IPS-NIHi11 (cell line): ENCODE measurements at places on chromosomes 16 and 17.

GRCh38 chr17:55390364-55390977 lies 31.2 kb downstream of the MMD start:
- no peak for DNase-seq

GRCh38 chr16:16015849-16016248 lies 66.4 kb downstream of the ABCC1 start:
- no peak for DNase-seq

DNA sequence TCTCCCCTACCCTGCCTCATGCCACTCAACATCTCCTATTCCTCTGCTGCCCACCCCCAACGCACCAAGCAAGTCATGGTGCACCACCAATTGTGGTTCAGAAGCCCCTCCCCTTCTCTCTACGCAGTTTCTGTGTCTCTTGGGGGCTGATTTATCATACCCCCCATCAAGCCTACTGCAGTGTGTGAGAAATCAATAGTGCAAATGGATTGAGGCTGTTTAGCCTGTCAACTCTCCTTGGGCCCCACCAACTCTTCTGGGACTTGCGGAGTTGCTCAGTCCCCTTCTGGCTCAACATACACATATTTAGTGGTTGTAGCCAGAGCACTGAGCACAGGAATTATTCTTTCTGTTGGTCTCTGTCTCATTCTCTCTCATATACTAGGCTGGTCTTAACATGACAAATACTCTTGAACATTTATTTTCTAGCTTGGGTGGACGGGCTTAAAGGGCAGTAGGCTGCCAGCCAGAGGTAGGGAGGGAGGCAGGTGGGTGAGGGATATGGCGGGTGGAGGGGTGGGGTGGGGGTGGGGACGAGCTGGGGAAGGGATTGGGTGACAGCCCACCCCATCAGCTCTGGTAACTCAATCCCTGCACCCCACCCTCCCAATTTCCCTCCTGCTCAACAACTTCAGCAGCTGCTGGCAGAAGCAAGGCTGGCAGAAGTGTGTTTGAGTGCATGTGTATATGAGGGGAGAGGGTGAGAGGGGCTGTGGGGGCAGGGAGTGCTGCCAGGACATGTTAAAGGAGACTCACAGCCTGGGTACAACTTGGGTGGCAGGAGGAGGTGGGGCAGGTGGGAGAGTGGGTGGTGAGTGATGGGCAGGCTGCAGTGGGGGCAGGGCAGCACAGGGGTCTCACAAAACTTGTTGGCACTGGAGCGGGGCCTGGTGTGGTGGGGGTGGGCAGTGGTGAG lies 4.9 kb downstream of the RARA start:
- no peak for DNase-seq

- DNase-seq, result no peak
These were observed 238.7 kb downstream of the GSG1L start for GRCh38 chr16:27824786-27825185.

DNA sequence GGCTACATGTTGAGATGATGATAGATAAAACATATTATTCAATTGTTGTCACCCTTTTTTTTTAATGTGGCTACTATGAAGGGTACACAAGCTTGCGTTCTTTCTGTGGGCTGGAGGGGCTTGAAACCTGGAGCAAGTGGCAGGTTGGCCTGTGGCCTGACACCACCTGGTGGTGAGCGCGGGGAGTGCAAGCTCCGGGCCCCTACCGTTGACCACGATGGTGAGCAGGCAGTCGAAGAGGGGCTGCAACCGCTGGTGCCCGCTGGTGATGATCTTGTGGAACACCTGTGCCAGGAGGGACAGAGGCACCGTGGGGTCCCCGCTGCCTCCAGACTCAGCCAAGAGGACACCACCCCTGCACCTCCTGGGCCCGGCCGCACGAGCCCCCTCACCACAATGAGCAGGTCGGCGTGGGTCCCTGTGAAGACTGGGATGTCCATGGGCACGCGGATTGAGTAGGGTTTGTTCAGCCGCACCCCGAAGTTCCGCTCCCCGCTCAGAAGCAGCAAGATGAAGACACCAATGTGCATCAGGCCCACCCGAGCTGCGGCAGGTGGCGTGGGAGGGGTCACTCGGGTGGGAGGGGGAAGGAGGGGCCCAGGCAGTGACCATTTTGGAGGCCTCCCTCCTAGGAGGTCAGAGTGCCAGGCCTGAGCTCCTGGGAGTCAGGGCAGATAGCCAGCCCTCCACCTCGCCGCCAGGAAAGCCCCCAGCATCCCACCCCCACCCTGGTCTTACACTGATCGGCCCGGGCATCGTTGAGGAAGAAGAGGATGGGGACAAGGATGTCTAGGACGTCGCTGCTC lies 14.4 kb downstream of the HID1 start:
- DNase-seq, result peak; percentile 90

- peak; percentile 91 for DNase-seq
These were observed 4.6 kb downstream of the UNC119 start for GRCh38 chr17:28547623-28548416.

GRCh38 chr16:81551821-81552304 lies 107.3 kb downstream of the CMIP start:
- no peak for DNase-seq

DNA sequence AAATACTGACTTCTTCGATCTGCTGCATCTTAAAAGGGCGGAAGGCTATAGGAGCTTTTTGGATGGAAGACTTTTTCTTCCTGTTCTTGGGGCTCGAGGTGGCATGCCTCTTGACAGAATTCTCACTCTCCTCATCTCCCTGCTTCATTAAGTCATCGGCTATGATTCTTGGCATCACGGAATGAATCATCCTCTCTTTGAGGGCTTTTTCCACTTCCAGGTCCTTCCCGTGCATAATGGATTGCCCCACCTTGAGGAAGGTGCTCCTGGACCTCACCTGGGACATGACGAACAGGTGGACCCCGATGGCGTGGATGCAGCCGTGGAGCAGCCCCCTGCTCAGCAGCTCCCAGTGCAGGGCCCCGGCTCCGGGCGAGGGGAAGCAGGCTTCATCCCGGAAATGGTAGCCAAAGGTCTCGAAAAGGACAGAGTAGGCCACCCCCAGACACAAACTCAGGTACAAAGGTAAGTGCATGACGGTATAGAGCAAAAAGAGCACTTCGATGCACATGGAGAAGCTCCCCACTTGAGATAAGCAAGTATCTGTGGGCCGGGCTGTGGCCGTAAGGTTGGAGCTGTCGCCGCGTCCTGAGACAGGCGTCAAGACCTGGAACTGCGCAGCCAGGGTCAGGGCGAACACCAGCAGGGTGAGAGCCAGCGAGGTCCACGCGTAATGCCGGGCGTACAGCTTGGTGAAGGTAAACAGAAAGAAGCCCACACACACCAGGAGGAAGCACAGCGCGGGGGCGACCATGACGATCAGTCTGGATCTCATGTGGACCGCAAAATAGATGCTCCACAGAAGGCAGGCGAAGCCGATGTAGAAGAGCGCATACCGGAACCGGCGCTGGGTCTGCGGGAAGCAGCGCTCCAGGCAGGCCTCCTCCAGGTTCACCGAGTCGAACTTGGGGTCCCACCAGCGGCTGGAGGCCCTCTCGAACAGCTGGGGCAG lies 1.7 kb downstream of the ADCY9 start:
- no peak for DNase-seq

DNA sequence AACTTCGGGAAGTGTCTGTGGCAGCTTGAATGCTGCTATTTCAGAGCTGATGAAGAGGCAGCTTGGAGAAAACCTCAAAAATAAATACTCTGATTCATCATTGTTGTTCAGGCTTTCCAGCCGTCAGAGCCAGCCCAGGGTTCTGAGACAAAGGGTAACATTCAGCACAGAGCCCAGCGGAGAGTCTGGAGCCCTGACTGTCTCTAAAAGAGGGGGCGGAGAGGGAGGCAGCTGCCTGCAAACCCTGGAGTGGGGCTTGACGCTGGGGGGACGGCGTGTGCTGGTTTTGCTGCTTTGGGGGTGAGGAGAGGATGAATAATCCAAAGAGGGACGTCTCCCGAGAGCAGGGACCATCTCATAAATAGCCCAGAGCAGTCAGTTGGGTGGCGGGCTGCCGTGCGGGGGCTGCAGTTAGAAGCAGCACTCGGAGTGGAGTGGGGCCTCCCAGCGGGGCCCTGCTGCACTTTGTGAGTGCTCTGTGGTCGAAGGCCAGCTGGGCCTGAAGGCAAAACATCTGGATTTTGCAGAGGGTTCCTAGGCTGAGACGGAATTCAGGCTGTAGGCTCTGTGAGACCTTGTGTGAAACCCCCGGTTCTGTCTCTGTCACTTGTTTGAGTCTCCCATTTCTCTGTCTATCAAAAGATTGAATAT lies 237.8 kb downstream of the PRKCA start:
- peak; percentile 64 for DNase-seq

GRCh38 chr17:81931189-81931556 lies 3.6 kb upstream of the MAFG start:
- no peak for DNase-seq

DNA sequence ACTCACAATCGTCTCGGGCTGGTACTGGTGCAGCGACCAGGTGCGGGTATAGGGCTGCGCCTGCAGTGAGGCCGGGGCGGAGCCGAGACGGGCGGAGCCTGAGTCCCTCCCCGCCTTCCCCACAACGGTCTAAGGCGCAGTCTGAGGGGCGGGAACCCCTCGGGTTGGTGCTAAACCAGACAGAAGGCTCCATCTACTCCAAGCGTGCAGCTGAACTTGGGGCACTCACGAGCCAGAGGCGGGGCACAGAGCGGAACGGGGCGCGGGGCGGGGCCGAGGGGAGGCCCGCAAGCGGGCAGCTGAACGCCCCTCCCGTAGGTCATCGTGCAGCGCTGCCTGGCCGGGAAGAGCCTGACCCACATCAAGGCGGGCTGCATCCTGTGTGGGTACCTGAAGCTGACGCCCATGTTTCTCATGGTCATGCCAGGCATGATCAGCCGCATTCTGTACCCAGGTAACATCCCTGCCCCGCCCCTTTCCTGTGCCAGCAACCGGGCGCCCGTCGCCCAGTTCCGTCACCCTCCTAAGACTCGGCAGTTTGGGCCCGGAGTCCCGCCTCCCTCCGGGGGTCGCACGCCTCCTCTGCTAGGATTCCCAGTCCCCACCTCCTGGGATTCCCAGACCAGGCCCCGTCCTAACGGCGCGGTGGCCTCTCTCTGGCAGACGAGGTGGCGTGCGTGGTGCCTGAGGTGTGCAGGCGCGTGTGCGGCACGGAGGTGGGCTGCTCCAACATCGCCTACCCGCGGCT lies 5.0 kb downstream of the SLC5A2 start:
- peak; percentile 91 for DNase-seq

DNA sequence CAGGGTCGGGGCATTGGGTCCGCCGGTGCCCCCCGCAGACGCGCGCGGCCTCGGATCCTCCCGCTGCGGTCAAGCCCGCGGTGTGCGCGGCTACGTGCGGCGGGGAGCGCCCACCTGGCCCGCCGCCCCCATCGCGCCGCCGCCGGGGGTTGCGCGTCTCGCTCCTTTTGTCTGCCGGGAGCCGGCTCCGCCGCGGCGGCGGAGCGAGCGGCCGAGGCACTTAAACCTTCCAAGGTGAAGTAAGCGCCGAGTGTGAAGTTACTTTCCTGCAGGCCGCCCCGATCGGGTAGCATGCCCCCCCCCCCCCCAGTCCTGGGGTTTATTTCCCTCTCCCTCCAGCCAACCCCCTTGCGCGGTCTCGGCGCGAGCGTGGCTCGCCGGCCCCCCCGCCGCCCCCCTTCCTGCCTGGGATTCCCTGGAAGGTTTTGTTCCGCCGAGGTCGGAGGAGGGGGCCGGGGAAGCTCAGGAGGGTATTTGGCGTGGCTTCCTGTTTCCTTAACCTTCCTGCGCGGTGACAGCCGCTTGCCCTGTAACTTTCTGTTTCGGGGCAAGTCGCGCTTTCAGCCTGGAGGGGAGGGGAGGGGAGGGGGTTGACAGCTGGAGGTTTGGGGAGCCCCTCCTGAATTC lies 56.6 kb upstream of the GSE1 start:
- DNase-seq, result peak; percentile 64

GRCh38 chr17:29575511-29576213 lies 7.2 kb downstream of the TP53I13 start:
- DNase-seq, result no peak

GRCh38 chr17:40399185-40399584 lies 18.5 kb downstream of the TOP2A start:
- peak; percentile 46 for DNase-seq

- no peak for DNase-seq
These were observed 10.0 kb downstream of the STX4 start for GRCh38 chr16:31043352-31043751.

DNA sequence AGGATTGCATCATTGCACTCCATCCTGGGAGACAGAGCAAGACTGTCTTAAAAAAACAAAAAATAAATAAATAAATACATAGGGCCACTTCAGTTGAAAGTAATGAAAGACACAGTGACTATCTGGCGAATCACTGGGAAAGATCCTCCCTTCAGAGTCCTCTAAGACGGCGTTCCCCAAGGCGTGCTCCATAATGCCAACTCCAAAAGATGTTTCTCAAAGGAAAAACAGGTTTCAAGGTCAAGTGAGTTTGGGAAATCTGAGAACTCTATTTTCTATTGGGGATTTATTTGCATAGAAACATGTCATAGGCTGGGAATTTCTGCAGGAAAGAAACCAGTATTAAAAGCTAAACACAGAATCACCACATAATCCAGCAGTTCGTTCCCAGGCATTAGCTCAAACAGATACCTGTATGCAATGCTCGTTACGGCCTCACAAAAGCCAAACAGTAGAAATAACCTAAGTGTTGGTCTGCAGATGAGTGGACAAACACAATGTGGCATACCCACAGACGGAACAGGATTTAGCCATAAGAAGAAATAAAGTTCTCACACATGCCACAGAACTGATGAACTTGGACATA lies 7.9 kb downstream of the KLHDC4 start:
- DNase-seq, result no peak

DNA sequence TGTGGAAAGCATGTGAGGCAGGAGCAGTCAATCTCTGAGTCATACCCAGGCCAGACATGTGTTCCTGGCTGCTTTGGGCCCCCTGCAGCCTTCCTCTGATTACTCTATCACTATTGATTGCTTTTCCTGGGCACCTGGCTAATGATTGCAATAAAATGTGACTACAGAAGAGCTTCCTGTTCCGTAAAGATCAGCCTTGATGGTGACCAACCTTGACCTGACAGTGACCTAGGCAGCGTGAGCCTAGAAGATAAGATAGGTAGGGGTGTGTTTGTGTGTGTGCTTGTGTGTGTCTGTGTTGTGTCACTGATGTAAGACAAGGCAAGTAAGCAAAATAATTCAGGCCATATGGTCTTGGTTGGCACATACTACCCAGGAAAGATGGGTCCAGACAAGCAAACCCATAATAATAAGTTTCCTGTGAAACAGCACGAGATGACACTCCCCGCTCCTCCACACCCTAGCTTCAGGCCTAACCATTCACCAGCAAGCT lies 367.7 kb upstream of the CDH11 start:
- DNase-seq, result no peak

GRCh38 chr16:51592001-51592501 lies 441.0 kb upstream of the SALL1 start:
- no peak for DNase-seq
